Fibroblast of skin of right quadriceps (primary cell): ENCODE measurements at places on chromosomes 12 and 14.
A peak's percentile ranks its signal among the peaks of the same experiment; 100 is the strongest.

DNA sequence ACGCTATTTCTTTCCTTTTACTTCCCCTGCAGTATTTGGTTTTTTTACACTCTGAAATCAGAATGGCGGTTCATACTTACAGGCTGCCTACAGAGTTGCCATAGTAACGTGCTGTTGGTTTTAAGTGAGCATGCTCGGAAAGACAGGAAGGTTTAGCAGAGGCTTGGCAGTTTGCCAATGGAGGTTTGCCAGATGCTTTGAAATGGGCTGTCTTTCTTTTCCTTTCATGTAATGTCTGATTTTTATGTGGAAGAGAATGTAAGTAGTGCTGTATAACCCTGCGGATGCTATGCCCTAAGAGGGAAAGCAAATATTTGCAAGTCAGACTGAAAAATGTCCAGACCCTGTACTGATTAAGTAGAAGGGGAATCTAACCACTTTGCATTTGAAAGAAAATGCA is 32.8 kb downstream of the ARID4A start:
- peak; percentile 97 for DNase-seq

- DNase-seq: peak; percentile 91
Measured at GRCh38 chr14:23071244-23071920, 14.1 kb upstream of the CDH24 start.

- no peak for DNase-seq
Measured at GRCh38 chr12:108234158-108234557, 105.0 kb downstream of the CMKLR1 start.

- DNase-seq: no peak
Measured at GRCh38 chr12:92248977-92249376, 103.3 kb upstream of the BTG1 start.

DNA sequence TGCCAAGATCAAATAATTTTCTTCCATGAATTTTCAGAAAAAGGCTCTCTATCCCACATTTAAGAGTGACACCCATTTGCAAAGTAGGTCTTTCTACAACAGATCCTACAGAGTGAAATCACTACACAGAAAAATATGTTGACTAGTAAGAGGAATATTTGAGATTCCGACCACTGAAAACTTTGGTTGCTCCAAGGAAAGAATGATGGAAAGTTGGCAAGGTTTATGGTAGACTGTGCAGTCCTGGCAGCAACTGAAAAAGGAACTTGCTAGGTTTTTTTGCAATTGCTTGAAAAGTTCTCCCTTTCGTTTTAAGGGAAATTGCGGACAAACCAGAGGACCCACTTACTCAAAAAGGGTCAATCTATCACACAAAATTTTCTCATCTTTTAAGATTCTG is 83.1 kb upstream of the TSPAN8 start:
- no peak for DNase-seq

DNA sequence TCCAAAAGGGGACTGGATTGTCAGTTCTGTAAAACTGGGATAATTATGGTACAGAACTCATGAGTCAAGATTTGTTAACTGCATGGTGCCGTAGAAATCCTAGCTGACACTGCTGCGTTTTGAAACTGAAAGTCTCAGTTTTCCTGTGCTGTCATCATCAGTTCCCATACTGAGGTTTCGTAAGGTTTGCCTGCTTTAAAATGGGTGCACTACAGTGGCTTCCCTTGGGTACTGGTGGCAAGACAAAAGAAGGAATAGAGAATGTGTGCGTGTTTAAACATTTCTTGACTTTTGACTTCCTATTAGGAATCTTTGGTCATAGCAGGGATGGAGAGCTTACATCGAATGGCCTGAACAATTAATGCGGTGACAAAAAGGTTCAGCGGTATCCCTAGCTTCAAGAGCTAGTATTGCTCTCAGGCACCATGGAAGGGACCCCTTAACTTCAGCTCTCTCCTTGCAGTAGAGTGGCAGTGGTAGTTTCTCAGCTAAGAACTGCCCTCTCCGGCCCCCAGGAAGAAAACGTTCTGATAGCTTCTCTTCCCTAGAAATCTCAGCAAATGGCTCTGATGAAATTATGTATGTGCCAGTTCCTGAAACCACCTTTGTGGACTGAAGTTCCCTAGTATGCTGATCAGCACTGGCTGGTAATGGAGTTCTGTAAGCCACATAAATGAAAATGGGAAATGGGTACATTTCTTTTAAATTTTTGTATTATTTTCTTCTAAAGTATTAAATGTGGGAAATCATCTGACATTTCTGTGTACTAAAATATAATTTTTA is 28.9 kb downstream of the ANO6 start:
- peak; percentile 27 for DNase-seq

DNA sequence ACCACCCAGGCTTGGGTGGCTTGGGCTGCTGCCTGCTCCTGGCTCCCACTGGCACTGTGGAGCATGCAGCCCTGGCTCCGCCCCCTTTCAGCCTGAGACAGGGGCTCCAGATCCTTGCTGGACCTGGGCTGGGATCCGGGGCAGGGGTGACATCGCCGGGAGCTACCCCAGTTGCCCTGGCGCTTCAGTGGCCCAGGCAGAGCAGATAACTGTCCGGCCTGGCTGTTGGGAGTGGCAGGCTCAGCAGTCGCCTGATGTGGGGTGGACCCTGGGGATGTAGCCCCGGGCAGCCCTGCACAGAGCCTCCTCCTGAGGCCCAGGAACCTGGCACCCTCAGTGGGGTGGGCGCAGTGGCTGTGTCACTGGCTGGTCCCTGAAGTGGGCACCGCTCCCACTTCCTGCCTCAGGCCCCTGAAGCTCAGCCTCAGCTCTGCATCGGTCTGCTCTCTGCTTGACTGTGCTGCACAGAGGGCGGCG is 57.9 kb downstream of the FUT8 start:
- no peak for DNase-seq

GRCh38 chr12:127943481-127944210 is 323.3 kb upstream of the TMEM132C start:
- DNase-seq: peak; percentile 27

DNA sequence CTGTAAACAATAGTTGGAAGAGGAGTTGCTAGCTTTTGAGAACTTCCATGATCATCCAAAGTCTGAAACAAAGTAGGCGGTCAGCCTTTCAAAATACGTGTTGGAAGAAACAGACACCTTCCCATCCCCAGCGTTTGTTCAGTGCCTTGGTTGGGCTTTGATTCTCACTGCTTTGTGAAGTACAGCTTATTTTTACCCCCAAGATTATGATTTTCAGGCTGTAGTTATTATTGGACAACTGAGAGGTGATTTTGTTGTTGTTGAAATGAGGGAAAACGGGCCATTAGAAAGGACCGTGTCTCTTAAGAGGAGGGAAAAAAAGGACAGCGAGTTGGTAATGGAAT is 921 bp upstream of the CEP83 start:
- DNase-seq: peak; percentile 9

GRCh38 chr14:72879431-72879830 is 14.5 kb downstream of the DPF3 start:
- no peak for DNase-seq

DNA sequence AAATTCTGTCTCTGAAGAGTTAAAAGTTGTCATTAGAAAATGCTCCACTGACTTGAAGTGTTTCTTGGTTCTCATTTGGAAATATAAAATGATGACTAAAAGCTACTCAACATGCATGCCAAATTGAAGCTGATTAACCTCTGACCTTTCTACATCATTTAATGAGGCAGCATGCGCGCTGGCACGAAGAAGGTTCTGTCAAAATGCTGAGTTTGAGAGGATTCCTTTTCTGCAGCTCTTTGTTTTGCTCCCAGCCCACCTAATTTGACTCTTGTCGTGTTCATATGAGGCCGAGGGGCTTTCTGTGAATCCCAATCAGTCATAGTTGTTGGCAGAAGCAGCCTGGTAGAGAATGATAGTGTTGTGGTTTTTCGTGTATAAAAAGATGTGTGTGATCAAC is 153.4 kb downstream of the BRMS1L start:
- no peak for DNase-seq

DNA sequence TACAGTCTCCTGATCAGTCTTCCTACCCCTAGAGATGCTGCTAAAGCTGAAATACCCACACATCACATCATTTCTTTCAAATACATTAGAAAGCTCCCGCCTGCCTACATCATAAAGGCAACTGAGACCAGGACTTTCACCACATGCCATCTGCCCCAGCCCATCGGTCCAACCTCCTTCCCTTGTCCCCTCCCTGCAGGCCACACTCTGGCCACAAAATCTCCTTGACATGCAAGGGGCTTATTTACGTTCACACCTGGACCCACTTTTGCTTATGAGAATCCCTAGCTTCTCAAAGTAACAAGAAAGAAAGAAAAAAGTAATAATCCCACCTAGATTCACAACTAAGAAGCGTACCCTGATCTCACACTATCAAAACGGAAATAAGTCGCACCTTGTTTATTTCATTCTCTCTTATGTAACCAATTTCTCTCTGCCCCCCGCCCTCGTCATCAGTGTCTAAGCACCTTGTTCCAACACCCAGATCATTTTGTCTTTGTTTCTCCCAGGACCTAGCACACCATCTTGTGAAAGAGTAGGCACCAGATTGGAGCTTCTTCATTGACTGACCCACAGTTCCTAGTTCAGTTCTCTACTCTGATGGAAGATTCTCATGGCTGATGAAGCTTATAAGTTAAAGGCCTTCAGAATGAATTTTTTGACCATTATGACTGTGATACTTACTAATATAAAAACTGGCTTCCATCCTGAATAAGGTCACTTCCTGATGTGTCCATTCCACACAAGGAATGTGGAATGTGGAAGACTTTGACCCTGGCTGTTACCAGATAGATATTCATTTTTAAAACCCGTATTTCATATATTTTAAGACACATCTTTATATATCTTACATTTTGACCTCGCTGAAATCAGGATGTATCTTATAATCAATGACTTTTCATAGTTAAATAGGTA is 7.7 kb downstream of the WSB2 start:
- DNase-seq: no peak

DNA sequence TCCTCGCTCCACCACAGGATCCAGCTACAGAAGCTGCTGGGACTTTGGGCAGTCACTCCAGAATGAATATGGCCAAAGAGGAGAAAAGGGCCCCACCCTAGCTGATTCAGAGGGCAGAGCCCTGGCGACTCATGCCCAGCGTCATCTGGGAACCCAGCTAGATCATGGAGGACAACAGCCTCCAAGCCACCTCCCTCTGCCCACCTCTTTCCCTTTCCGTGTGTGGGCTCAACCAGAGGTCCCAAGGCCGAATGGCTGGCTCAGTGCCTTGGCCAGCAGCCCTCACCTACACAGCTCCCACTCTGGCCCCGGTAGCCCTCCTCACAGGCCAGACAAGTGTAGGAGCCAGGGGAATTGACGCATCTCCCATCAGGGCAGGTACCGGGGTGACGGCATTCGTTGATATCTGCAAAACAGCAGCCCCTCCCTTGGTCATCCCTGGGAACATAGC is 17.4 kb downstream of the ISCA2 start:
- DNase-seq: peak; percentile 33

DNA sequence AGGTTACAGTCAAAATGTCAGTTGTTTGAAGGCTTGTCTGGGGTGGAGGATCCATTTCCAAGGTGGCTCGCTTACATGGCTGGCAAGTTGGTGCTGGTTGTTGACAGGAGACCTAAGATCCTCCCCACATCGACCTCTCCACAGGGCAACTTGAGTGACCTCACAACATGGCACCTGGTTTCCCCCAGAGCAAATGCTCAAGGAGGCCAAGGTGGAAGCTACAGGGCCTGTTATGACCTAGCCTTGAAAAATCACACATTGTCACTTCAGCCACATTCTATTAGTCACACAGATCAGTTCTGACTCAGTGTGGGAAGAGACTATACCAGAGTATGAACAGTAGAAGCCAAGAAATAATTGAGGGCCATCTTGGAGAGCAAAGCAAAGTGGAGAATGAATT is 11.3 kb upstream of the GNG2 start:
- no peak for DNase-seq

- peak; percentile 77 for DNase-seq
Measured at GRCh38 chr12:68350753-68351152, 18.6 kb upstream of the MDM1 start.

GRCh38 chr12:26047401-26048226 is 77.2 kb downstream of the BHLHE41 start:
- no peak for DNase-seq
